Neuronal stem cell (in vitro differentiated cells): ENCODE measurements at places on chromosomes 7 and 10.

DNA sequence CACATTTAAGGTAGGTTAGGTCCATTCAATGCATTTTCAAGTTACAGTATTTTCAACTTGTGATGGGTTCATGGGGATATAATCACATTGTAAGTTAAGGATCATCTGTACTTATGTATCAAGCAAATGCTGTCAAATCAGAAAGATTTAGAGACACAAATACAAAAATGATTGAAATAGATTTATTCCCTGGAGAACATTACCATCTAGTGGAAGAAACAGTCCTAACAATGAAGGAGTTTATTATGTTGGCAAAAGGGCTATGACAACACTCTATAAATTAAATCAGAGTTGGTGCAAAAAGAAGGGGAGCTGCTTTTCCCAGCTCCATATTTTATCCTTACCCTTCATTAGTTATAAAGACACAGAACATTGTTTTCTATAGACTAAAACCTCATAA is 69.0 kb downstream of the PRSS58 start:
- DNase-seq: no peak

- no peak for DNase-seq
Measured at GRCh38 chr7:52586704-52587103, 448.7 kb upstream of the POM121L12 start.

- no peak for DNase-seq
Measured at GRCh38 chr10:36534471-36535002, 590.9 kb upstream of the ANKRD30A start.

DNA sequence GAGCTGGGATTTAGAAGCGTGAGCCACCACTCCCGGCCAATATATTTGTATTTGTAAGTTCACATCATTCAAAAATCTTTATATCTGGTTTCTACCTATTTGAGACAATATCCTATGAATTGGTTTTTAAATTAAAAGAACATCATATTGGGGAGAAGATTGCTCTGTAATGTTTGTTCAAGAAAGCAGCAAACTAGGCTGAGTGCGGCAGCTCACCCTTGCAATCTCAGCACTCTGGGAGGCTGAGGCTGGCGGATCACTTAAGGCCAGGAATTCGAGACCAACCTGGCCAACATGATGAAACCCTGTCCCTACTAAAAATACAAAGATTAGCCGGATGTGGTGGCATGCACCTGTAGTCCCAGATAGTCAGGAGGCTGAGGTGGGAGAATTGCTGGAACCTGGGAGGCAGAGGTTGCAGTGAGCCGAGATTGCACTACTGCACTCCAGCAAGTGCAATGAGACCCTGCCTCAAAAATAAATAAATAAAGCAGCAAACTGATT is 9.4 kb downstream of the NIPSNAP2 start:
- DNase-seq: no peak

DNA sequence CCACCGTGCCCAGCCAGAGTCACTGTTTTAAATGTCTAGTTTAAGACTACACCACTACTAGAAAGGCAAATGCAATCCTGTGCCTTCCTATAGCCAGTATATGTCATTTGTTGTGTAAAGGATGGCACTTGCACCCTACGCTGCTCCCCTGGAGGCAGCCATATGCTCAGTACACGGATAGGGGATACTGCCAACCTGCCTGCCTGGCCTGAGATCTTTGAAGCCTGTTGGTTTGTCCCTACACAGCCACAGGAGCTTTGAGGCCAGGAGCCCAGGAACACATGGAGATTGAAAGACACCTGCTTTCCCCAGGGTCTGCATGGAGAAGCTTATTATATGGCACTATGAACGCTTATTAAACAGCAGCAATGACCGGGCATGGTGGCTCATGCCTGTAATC is 2.3 kb upstream of the SCRN1 start:
- no peak for DNase-seq

- DNase-seq: no peak
Measured at GRCh38 chr7:124720195-124720594, 45.4 kb downstream of the GPR37 start.

- no peak for DNase-seq
Measured at GRCh38 chr10:48691812-48692528, 7.3 kb downstream of the WDFY4 start.

DNA sequence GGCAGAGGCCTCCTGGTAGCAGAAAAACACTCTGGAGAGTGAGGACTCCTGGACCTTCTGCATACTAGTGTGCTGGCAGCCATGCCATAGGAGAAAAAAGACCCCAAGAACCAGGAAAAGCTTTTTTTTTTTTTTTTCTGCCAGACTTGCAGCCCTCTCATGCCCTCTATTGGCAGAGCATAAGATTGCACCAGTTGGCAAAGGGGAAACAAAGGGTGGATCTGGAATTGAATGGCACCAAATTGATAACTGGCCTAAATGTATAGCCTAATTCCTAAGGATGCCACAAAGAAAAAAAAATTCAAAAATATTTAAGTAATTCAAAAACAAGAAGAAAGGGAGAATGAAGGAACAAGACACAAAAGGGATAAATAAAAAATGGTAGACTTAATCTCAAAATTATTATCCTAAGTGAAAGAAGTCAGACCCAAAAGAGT is 112.5 kb upstream of the GHITM start:
- DNase-seq: peak; percentile 52

DNA sequence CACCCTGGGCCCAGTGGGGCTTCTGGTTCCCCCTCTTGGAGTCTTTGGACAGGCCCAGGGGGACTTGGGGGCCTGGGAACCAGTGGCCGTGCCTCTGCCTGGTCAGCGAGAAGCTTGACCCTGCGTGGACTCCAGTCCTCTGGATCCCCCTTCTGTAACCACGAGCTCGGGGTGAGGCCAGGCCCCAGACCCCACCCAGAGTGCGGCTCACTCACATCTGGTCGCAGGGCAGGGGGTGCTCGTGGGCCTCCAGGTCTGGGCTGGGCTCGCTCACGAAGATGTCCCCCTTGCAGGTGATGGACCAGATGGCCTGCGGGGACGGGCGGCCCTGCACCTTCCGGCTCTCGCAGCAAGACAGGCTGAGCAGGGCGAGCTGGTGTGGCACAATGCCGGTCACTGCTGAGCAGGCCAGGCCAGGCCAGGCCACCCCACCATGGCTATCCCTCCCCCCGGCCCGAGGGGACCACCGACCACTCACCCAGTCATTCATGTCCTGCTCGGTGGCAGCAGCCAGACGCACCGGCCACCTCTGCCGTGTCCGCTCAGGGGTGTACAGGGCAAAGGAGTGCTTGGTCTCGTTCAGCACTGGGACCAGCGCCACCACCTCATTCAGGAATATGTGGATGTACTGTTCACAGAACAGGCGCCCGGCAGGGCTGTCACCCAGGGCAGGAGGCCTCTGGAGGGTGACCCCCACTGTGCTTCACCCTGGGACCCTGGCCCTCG is 19.7 kb downstream of the BHLHA15 start:
- DNase-seq: no peak

DNA sequence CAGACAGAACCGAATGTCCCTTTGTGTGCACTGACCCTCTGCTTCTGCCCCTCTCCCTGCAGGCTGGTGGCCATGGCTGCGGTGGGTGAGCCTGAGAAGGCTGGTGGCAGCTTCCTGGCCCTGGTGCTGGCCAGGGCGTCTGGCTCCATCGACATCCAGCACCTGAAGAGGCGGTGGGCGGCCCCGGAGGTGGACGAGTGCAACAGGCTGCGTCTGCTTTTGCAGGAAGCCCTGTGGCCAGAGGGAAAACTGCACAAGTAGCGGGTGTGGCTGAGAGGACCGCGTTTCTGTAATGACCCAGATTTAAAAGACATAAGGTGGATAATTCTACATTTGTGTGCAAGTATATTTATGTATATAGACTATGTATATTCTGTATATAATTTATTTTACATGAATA is 89.2 kb downstream of the DYNC2I1 start:
- no peak for DNase-seq

GRCh38 chr10:101655570-101655969 is 39.4 kb downstream of the FBXW4 start:
- no peak for DNase-seq

DNA sequence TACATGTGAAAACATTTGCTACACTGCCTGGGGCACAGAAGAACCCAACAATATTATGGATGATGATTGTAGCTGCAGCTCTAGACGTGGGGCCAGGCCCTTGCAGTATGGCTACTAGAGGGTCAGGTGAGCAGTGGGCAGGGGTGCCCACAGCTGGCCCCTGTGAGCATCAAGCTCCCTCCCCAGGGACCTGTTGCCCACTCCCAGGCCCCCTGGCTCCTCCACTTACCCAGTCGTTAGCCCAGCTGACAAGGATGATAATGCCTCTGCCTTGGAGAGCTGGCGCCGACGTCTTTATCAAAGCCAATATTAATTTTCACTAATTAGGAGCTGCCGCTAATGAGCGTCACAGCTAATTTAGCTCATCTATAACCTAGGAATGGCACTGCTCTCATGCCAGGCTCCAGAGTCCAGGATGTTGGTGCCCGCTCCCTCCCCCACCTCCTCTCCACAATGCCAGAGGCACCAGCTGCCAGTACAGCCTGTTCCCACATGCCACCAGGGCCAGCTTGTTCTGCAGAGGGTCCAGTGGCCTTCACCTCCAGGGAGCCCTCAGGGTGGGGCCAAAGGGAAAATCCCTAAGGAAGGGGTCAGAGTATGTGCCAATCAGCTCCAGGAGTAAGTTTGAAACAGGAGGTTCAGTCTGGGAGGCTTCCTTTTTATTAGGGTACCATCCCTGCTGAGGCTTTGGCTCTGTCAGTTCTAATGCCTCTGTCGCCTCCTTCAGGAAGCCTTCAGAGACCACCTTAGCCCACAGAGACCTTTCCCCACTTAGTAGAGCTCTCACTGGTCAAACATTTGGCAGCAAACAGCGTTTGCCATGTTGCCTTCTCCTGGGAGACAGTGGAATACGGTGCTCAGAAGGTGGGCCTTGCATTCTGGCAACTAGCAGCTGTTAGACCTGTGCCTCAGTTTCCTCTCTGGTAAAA is 77.2 kb downstream of the CDH23 start:
- DNase-seq: no peak

DNA sequence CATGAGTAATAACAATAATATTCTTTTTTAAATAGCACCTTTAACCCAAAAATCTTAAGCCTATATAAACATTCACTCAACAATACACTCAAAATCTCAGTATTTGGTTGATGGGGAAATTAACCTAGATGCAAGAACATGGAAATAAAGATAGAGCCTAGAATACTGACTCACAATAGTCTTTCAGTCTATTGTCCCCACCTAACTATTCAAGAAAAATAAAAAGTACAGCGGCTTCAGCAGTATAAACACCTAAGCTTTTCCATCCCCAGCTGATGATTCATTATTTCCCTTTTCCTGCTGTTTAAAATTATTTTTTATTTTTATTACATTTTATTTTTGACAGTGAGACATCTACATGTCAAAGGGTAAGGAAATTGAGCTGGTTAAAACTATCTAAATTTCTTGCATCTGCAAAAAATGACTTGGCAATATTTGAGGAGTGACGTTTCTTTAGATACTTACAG is 201.4 kb downstream of the FZD1 start:
- DNase-seq: no peak

DNA sequence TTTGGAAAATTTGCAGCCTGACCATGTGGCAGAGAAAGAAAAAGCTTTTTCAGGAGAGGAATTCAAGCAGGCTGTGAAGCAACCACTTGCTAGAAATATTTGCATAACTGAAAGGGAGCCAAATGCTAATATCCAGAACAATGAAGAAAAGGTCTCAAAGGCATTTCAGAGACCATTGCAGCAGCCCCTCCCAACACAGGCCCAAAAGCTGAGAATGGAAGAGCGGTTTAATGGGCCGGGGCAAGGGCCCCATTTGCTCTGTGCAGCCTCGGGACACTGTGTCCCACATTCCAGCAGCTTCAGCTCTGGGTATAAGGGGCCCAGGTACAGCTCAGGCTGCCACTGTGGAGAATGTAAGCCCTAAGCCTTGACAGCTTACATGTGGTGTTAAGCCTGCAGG is 918.1 kb upstream of the POT1 start:
- DNase-seq: no peak

DNA sequence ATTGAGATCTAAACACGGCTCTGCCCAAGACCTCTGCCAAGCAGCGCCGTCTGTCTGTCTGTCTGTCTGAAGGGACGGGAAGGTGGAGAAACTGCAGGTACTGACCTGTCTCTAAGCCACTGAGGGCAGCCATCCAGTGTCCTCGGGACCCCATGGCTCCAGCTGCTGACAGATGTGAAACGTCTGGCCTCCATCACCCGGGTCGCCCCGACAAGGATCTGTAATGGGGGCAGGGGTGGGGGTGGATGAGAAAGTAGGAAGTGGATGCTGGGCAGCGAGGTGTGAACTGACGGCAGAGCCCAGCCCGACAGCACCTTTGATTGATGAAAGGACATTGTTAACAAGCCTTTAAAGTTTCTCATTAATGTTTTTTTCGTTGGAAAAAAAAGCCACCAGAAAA is 193.1 kb downstream of the EBF3 start:
- no peak for DNase-seq

DNA sequence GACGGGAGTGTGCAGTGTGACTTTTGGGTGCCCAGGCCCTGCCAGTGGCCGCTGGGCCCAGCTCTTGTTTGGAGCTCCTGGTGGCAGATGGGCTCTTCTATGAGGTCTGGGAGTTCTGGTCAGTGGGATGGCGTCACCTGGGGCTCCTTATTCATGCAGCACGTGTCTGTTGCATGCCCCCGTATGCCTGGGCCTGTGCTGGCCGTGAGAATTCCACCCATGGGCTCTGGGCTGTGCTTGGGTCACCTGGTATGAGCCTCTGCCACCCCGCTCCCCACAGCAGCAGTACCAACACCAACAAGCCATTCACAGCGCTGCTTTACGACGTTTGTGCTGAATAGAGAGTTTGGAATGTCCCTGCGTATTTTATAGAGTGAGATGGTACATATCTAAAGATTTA is 27.1 kb downstream of the INPP5A start:
- DNase-seq: no peak

DNA sequence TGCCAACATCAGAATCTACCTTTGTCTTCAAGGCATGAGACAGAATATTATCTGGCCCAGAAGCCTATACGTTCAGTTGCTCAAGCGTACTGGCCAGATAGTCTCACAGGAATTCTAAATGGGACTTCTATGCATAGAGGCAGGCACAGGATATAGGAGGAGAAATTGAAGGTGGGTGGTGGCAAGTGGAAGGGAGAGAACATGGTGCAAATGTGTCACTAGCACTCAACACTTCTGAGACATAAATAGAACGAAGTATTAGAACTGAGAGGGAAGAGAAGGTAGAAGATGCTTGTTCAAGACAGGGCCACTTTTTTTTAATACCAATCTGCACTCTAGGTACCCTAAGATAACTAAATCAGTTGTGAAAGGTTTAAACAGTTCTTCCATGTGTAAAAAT is 85.8 kb downstream of the TFPI2 start:
- DNase-seq: no peak

DNA sequence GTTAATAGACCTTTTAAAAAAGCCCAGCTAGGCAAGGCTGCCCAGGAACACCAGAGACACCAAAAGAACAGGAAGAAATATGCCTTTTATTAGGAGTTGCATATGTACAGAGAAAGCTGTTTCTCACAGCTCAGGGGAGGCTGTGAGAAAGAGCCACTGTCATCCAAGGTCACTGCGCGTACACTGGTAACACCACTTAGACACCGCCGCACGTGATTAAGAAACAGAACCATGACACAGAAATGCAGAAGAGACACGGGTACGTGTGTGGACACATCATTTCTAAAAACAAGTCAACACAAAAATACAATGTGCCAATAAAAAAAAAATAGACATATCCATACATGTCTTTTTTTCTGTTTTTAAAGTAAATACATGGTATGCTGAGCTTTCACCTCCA is 705.6 kb downstream of the PARD3 start:
- DNase-seq: no peak

- DNase-seq: no peak
Measured at GRCh38 chr7:140551355-140552239, 72.3 kb upstream of the MKRN1 start.
